ENCODE measurements at places on chromosomes 5 and 9.

GRCh38 chr9:91776409-91777291, 173.4 kb downstream of the ROR2 start:
- DNase-seq: peak; percentile 83

DNA sequence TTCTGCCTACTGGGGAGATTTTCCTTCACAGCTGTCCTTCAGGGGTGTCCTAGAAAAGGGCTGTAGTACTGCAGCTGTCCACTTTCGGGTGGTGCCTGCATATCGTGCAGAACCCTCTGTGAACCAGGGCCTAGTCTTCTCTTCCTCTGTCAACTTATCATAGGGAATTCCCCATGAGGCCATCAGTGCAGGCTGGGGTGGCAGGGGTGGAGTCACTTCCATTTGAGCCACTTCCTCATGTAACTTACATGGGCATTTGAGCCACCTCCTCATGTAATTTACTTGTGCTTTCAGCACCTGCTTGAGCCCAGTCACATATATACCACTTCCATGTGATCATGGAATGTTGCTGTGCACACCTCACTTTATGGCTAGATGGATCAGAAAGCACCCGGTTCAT, 742.0 kb upstream of the RGMB start:
- no peak for DNase-seq

DNA sequence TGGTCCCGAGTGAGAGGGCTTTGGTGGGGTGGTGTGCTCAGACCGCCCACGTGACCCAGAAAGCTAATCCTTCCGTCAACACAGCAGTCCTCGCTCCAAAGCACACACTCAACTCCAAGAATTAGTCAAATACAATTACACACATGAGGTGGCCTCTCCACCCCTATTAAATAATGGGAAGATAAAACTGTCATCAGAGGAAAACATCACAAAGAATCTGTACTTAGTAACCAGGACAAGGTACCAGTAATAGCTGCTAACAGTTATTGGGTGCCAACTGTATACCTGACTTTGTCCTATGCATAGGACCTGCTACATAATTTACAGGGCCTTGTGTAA, 222.8 kb downstream of the HSPA4 start:
- peak; percentile 2 for DNase-seq

DNA sequence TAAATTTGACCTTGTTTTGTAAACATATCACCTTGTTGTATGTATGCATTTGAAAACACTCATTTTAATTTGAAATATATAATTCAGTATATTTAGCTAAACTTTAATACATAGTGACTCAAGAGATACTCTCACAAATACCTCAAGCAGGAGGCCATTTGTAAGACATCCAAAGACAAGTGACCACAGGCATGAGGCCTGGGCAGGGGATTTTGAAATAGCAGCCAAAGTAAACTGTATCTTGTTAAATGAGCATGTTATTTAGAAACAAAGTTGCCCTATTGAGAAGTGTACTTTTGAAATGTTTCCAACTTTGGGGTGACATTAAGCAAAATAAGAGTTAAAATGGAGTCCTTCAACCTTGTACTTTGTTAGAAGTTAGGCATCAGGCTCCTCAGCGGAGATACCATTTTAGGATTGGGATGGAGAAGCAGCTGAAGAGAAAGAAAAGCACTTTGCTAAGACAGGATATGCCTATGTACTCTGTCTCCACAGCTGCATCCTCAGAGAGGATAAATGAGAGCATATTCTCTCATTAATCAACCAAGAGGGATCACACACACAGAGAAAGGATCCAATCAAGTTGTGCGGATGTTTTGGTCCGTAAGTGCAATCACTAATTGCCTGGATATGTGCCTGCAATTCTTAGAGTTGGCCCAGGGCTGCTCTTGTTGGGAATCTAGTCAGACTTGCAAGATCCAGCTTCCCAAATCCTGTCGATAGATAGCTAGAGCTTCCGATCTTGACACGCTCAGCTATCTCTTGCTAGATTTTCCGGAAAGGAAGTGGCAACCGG, 157.5 kb upstream of the HAPLN1 start:
- DNase-seq: peak; percentile 72

- DNase-seq: no peak
These were observed 63.2 kb upstream of the COL15A1 start for GRCh38 chr9:98880311-98881015.

- no peak for DNase-seq
These were observed 16.2 kb downstream of the RALGDS start for GRCh38 chr9:133104718-133105460.

- DNase-seq: no peak
These were observed 29.9 kb downstream of the TNFSF15 start for GRCh38 chr9:114775981-114776380.

GRCh38 chr5:147743012-147743411, 39.5 kb downstream of the JAKMIP2 start:
- DNase-seq: no peak

- peak; percentile 74 for DNase-seq
These were observed 2.0 kb upstream of the PHPT1 start for GRCh38 chr9:136847088-136847825.
